Right hindlimb (tissue), 1 donor: ENCODE measurements at places on chromosomes 12 and 14.

- DNase-seq: no peak
Observed at GRCh38 chr12:26250801-26251200, 55.4 kb downstream of the SSPN start.

- peak; percentile 95 for DNase-seq
Observed at GRCh38 chr14:102316743-102317563, 2.6 kb upstream of the ZNF839 start.

DNA sequence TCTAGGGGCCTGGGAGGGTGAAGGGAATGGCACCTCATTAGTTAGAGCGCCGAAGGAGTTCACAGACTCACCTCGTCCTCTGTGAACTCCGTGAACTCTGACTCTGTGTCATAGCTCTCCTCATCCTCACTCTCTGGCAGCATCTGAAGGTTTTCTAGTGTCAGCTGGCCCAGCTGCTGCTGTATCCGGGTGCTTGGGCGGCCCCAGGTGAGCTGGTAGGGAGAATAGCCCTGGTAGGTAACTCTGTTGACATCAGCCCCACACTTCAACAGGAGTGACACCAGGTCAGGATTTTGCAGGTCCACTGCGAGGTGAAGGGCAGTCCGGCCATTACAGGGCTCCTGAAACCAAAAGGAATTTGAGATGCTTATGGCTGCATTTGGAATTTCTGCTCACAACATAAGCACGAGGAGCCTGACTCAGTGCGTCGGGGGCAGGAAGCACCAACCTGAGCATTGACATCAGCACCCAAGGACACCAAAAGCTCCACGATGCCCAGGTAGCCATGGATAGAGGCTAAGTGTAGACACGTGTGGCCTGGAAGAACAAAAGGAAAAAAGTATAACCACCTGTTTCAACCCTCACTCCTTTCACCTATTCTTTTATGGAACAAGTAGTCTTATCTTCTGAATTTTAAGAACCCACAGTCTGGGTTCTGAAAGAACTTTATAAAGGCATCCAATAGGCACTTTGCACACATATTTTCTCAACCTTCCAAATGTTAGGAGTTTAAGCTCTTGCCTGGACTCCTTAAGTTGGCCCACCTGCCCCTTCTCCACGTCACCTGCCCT, 2.0 kb downstream of the NFKBIA start:
- no peak for DNase-seq

GRCh38 chr14:82379291-82379690, 845.6 kb upstream of the SEL1L start:
- DNase-seq: no peak

DNA sequence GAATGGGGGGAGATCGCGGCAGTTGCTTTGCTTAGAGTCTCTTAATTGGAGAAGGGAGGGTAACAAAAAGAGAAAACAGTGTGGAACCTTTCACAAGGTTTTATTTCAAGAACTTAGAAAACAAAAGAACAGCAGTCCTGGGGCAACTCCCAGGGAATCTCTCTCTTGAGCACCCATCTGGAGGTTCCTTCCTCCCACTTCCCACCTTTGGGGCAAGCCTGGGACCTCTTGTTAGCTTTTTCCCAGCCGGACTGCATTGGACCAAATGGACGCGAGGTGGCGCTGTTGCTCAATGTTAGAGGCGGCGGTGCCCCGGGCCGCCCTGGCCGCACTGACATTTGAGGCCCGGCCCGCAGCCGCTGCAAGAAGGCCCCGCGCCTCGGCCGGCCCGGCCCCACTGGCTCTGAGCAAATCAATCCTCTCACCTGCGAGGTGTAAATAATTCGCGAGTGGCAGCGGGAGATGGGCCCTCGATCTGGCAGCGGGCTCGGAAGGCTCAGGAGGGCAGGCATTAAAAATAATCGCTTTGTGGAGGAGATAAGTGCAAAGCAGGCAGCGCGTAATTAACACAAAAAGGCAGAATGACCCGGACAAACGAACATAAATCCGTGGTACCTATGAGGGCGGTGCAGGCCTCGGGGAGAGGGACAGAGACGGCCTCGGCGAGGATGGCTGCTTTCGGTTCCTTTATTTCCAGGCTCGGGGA, 2.8 kb upstream of the HOXC8 start:
- DNase-seq: peak; percentile 92

DNA sequence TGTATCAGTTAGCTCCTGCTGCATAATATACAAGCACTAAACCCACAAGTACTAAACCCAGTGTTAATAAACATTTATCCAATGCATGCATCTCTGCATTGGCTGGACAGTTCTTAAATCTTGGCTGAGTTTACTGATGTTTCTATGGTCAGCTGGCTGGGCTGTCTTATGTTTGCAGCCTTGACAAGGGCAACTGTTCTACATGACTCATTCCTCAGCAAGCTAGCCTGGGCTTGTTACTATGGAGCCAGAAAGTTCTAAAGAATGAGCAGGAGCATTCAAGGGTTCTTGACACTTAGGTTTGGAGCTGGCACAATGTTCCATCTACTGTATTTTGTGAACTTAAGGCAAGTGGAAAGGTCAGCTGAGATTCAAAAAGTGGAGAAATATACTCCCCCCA, 199.1 kb downstream of the GLT1D1 start:
- no peak for DNase-seq

GRCh38 chr12:77947746-77948145, 117.1 kb downstream of the NAV3 start:
- DNase-seq: no peak

DNA sequence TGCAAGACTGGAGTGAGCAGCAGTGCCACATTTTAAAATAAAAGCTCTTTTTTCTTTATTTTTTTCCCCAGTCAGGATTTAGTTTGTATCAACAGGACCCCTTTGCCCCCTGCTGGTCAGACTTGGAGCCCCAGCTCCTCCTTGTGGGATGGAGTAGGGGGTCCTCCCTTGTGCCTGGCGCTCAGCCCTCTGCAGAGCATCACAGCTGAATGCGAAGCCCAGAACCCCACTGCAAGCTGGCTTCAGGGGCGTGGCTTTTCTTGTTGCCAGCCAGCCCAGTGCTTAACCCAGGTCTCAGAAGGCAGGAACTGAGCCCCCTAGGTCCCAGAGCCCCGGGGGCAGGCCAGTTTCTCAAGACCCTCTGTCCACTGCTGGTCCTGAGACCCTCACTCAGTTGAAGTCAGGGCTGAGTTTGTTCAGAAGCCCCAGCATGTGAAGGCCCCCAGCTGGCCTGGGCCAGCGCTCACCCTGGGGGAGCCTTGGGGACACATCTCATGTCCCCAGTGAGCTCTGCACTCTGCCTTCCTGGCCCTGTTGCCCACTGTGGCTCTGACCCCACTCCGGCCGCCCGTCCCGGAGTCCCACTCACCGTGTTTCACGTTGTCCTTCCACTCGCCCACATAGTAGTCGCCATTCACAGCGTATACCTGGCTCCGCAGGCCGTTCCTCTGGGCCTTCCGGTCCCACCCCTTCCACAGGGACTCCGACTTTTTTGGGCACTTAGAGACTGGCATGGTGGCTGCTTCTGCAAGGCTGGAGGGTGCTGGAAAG, 519 bp downstream of the MORN3 start:
- peak; percentile 75 for DNase-seq

GRCh38 chr14:24064856-24065255, 6.5 kb upstream of the CPNE6 start:
- DNase-seq: no peak

GRCh38 chr12:74538491-74539258, 1.0 kb downstream of the ATXN7L3B start:
- peak; percentile 27 for DNase-seq

DNA sequence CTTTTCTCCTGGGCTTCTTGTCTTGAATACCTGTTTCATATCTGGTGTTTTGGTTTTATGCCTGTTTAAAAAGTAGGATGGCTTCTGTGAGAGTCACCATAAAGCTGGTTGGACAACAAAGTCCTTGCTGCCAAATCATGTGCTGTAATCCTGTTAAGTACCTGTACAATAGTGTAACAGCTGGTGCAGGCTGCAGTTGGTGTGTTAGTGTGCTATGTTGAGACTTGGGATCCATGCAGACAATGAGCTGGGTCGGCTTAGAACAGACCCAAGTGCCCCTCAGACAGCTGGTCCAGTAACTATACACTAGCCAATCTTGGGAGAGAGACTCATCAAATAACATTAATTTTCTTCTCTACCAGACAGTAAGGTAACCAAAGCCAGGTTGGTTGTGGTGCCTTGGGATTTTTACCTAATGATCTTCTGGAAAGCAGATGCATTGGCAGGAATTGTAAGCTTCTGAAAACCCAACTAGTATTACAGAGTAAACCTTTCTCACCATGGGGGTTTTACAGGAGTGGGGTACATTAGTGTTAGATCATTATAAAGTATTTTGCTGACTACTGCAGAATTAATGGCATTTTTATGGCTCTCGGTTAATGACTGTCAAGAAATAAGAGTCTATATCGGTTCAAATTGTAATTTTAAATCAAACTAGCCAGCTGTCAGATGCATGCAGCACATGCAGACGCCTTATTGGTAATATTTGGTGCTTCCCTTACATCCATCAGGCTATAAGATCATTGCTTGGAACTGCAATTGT, 231.2 kb downstream of the PDZRN4 start:
- DNase-seq: no peak
